Activated CD4-positive, alpha-beta memory T cell treated with anti-CD3 and anti-CD28 coated beads for 36 hours (primary cell): ENCODE measurements at places on chromosomes 4 and X.

GRCh38 chr4:108754327-108754726, 8.5 kb downstream of the ETNPPL start:
- no peak for DNase-seq

DNA sequence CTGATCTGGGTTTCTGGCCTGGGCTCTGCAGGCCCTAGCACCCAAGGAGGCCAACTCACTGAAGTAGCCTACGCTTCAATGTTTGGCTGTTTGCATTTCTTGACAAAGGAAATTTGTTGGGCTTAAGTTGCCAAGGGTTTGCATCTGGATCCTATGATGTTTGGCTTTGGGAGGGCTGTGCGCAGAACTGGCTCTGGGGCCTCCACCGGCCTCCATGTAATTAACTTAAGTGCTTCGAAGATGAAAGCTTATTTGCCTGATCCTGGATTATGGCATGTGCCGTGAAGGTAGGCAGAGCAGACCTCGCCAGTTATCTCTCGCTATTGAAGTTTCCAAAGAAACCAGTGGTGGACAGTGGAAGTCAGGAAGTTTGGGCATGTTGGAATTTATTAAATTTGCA, 124.3 kb upstream of the STX18 start:
- DNase-seq, result no peak

GRCh38 chr4:118846979-118847378, 11.1 kb upstream of the SEC24D start:
- no peak for DNase-seq

DNA sequence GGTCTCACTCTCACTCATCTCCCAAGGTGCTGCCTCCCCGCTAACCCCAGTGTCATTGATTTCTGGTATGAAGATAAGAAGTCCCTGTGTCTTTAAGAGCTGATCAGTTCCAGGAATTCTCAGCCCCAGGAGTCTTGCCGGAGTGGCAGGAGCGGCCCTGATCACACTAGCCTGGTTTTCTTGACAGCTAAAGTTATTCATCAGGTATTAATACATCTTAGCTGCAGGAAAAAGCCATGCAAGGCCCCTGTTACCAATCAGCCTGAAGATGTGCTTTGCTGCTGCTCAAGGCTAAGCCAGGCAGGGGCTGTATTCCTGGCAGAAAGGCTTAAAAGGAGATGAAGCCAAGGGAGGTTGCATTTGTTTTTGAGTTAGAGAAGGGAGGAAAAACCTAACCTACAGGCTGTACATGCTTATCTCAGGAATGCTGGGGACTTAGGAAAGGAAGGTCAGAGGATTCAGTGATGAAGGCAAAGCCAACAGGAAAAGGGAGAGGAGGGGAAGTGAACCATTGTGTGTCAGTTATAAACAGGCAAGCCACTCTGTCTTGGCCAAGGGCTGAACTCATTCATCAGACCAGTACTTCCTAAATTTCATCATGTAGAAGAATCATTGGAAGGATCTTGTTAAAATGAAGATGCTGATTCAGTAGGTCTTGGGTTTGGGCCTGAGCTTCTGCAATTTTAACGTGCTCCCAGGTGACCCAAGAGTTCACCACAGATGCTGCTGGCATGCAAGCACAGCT, 8.6 kb downstream of the SRPX start:
- DNase-seq, result no peak

GRCh38 chr4:168514249-168514852, 17.5 kb downstream of the PALLD start:
- no peak for DNase-seq

GRCh38 chrX:152276277-152276676, 137.9 kb upstream of the MAGEA10 start:
- DNase-seq, result no peak

- DNase-seq, result no peak
These were observed 151.5 kb downstream of the PTTG2 start for GRCh38 chr4:38111717-38112116.

DNA sequence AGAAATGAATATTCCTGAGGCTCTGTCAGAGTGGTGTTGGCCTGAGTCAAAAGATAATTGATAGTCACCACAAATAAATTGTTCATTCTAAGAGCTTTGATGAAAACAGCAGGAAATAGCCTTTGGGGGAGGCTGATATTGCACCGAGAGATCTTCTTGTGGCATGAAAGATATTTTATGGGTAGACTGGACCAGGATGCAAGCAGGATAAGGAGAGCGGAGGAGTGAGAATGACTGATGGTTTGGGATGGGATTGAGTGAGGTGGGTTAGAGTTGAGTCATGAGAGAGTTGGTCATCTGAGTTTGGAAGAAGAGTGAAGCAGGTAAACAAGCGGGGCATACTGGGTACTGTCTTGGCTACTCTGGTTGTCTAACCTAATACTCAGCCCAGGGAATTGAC, 88.7 kb downstream of the REPS2 start:
- DNase-seq, result no peak

DNA sequence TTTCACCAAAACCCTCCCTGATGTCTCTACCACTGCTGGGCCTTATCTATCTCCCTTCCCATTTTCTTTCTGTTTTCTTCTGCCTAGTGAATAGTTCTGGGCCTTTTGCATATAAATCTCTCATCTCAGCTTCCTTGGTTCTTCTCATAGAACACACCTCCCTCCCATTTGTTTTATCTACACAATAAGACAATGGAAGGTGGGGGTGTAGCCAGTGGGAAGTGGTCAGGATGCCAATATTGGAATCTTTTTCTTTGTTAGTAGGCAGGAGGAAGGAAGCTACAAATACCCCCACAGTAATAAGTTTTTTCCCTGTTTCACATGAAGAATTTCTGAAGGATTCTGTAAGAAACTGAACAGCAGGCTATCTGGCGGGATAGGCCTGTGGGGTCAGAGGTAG, 30.9 kb upstream of the RHOH start:
- no peak for DNase-seq

DNA sequence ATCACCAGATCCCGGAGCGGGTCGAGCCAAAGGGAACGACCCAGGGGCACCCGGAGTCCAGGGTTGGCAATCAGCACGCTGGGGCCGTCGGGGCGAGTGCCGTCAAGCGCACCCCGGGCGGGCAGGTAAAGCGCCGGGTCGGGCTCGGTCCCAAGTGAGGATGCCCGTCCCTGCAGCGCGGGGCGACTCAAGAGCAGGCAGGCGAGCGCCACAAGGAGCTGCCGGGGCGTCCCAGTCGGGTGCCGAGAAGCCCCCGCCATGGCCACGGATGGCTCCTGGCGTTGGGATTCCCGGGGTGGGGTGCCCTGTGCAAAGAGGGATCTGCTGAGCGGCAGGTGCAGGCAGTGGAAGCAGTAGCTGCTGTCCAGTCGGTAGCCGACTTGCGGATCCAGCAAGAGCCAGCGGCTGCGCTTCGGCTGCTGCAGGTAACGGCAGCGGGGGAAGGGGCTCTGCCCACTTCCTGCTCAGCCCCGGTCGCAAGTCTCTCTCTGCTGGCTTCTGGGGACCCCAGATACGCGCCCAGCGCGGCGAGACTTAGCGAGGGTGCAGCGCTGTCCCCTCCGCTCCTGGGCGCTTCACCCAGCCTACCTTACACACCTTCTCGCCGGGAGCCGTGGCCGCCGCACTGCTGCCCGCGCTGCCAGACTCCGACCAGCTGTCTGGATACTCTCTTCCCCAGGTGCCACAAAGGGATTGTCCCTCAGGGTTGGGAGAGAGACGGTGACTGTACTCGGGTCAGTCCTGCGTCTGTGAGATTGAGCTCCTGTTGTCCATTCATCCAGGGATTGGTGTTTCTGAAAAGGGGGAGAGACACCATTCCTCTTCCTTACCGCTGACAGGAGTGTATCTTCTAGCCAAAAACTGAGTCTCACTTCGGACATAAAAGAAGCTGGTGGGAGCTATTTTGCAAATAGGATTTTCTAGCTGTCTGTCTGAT, at the start of gene FREM3:
Gene FREM3 (minus strand): TSS at position 260 of the 937 bp plus-strand sequence. CDS start 0 bp downstream, at position 260.
- peak; percentile 9 for DNase-seq

DNA sequence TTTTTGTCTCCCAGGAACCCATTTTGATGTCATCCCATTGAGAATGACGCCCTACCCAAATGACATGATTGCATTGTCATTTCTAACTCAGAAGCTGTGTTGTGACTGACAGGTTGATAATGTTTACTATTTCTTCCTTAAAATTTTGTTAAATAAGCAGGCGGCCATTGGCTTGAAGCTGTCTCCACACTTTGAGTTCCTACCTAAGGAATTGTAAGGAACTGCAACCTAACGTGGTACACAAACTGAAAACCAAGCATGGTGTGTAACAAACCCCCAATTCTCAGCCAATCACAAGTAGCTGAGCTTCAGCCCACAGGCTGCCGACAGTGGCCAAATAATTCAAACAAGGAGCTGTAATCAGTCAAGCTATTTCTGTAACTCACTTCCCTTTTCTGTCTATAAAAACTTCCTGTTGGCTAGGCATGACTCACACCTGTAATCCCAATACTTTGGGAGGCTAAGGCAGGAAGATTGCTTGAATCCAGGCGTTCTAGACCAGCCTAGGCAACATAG, 2.9 kb upstream of the MND1 start:
- DNase-seq, result no peak

DNA sequence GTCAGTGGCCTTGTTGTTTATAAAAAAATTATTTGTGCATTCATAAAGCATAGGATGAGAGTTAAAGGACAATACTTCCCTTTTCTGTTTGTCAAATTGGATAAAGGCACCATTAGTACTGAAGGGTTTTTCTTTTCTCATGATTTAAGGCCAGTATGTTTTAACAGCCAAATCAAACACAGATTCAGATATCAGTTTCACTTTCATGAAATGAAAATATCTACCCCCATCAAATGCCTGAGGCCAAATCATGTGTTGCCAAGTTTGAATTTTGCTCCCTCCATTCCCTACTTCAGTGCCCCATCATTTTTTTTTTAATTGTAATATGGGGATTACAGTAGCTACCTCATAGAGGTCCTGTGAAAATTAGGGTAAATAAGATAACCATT, 745.9 kb downstream of the RPA4 start:
- DNase-seq, result no peak

- DNase-seq, result peak; percentile 76
These were observed 3.4 kb downstream of the MAML3 start for GRCh38 chr4:140150636-140150885.

DNA sequence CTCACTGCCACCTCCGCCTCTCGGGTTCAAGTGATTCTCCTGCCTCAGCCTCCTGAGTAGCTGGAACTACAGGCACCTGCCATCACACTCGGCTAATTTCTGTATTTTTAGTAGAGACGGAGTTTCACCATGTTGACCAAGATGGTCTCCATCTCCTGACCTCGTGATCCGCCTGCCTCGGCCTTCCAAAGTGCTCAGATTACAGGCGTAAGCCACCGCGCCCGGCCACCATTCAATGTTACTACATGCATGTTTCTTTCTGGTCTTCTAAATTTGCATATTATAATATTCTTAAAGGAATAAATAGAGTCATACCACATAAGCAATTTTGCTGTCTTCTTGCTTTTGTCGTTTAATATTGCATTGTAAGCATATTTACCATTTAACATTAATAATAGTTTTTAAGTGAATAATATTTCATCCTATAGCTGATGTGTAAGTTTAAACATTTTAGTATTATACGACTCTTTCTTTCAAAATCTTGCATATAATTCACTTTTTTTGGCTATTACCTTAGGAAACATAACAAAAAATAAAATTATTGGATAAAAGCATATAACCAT, 1270.4 kb downstream of the ADGRL3 start:
- no peak for DNase-seq

DNA sequence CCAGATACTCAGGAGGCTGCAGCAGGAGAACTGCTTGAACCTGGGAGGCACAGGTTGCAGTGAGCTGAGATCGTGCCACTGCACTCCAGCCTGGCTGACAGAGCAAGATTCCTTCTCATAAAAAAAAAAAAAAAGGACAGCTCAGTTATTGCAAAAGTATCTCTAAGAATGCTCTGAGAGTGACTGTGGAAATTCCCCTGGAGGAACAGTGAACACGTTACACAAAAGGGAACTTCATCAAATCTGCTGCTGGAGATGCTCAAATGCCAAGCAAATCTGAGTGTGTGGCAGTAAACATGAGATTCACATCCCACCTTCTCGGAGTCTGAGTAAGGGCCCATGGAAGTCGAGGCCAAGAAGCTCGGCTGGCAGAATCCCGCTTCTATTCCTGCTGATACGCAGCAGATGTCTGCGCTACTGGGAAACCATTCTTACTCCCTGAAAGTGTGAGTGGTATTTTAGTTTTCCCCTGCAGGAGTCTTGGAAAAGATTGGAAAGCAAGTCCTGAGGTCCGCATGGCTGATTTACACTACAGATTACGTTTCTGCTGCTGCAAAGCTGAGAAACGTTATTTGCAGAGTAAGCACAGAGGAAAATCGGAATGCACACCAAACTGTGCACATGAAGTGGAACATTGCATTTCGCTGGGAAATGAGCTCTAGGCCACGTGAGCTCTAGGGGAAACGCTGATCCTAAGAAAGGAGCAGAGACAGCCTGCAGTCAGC, 162.9 kb downstream of the NSUN7 start:
- DNase-seq, result no peak

- DNase-seq, result no peak
These were observed 300.4 kb downstream of the LDB2 start for GRCh38 chr4:16597845-16598596.

GRCh38 chr4:85952972-85953650, 406.7 kb downstream of the MAPK10 start:
- no peak for DNase-seq

GRCh38 chr4:24912252-24913118, at the start of gene CCDC149:
Gene CCDC149 (minus strand): TSS chr4:24913042. CDS start chr4:24912864, 178 bp downstream.
- no peak for DNase-seq

- DNase-seq, result no peak
These were observed 61.8 kb downstream of the MAGED1 start for GRCh38 chrX:51955200-51955599.

DNA sequence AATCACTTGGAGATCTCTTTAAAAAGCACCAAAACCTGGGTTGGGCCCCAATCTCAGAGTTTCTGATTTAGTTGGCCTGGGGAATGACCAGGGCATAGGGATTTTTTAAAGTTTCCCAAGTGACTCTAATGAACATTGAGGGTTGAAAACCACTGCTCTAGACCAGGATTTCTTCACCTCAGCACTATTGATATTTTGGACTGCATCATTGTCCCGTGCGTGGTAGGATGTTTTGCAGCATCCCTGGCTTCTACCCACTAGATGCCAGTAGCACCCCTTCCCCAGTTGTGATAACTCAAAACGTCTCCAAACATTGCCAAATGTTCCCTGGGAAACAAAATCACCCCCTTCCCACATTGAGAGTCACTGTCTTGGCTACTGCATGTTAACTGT, 61.8 kb downstream of the ATXN3L start:
- DNase-seq, result no peak

- no peak for DNase-seq
These were observed 295.8 kb downstream of the MAGEB5 start for GRCh38 chrX:26511589-26512363.

GRCh38 chrX:41666251-41666650, 22.5 kb upstream of the GPR34 start:
- DNase-seq, result peak; percentile 12
